ENCODE measurements at places on chromosomes 12 and 14.

DNA sequence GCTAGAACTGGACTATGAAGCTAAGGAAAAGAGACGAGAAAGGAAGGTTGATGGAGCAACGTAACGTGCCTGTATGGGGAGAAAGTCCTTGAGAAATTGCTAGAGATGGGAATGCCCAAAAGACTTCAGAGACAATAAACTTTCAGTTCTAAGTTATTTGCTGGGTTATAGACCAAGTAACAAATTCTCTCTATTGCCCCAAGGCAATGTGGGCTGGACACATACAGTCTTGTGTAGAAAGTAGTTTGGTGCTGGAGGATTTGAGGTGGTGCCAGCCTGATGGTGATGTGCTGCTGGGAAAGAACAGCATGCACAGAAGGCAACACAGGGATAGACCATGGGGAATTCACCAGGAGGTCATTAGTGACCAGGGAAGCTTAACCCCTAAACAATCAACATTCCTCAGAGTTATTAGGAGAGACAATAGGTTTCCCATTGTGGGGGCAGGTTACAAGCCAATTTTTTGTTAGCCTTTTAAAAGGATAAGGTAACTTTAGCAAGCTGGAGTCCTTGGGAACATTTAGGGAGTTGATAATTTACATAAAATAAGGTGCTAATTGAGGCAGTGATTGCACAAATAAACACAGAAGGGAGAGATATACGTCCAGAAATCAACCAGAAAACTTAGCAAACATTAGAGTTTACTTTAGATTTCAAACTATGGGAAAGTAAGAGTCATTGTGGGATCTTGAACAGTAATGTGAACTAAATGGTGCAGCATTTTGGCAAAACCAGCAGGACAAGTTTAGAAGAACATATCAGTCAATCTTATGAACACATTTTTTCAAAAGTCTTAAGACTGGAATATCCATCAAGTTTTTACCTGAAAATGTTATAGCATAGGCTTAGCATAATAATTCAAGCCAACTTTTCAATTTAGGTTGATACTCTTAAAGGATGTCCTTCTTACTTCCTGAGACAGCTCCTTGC, 61.4 kb downstream of the LMNTD1 start:
- no peak for DNase-seq

GRCh38 chr14:84432676-84433075, 1097.3 kb upstream of the FLRT2 start:
- DNase-seq = no peak

- DNase-seq = no peak
These were observed 36.2 kb downstream of the CHGA start for GRCh38 chr14:92959189-92959531.

- DNase-seq = peak; percentile 88
These were observed 576.2 kb upstream of the TBX3 start for GRCh38 chr12:115259968-115260747.

- DNase-seq = no peak
These were observed 86.0 kb upstream of the ZFP36L1 start for GRCh38 chr14:68878908-68879307.

GRCh38 chr12:51403159-51403558, 12.0 kb upstream of the GALNT6 start:
- DNase-seq = no peak

GRCh38 chr12:43332977-43333640, 218.9 kb downstream of the ADAMTS20 start:
- no peak for DNase-seq

GRCh38 chr12:123063535-123063934, 83.1 kb downstream of the ARL6IP4 start:
- DNase-seq = peak; percentile 12

DNA sequence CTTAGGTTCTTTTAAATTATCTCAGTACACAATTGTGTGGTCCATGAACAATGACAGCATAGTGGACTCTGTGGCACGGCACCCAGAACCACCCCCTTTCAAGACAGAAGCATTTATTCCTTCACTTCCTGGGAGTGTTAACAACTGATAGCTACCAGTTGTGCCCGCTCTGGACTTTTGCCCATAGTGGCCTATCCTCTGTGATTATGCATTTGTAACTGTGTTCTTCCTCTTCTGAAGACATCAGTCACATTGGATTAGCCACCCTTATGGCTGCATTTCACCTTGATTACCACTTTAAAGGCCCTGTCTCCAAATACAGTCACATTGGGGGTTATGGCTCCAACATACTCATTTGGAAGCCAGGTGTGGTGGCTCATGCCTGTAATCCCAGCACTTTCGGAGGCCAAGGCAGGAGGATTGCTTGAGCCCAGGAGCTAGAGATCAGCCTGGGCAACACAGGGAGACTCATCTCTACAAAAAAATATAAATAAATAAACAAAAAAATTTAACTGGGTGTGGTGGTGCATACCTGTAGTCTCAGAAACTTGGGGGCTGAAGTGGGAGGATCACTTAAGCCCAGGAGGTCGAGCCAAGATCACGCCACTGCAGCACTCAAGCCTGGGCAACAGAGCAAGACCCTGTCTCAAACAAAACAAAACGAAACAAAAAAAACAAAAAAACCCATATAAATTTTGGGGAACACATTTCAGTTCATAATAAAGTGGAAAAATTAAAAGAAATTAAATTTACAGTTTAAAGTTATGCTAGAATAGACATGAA, 27.6 kb upstream of the PHC1 start:
- no peak for DNase-seq

GRCh38 chr14:99817331-99817730, 24.1 kb downstream of the EML1 start:
- DNase-seq = no peak

GRCh38 chr12:79000501-79000900, 135.9 kb downstream of the SYT1 start:
- no peak for DNase-seq

- DNase-seq = no peak
These were observed 124.8 kb upstream of the MAP1LC3B2 start for GRCh38 chr12:116434155-116435011.

DNA sequence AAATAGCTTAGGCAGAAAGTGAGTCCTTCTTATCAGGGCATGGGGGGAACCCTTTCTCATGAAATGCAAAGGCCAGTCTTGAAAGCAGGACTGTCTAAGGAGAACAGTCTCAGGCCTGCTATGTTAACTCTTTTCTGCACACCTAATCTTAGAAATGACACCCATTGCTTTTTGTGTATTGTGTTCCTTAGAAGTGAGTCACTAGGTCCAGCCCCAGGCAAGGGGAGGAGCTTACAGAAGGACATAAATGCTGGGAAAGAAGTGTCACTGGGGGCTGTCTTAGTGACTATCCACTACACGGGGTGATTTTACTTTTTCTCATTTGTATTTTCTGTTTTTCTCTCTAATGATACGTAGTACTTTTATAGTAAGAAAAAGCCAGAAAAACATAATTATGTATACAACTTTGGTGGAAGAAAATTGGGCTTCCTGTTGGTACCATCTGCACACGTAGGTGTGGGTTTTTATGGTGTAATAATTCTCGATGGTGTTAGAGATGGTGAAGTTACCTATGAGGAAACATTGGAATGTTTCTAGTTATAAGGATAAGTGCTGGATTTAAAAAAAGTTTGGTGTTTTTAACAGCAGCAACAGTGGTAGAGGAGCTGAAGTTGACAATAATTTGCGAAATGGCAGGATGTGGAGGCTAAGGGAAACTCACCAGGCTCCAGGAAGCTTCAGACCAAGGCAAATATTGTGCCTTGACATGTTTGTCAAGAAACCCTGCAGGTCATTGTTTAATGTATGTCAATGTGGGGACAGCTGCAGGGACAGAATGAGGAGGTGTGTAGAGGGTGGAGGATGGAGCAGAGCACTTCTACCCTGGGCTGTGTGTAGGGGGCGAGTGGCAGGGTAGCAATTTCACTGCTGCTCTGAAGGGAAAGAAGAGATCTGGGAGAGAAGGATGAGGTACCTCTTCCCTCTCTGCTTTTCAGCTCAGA, 214.9 kb downstream of the KTN1 start:
- no peak for DNase-seq

DNA sequence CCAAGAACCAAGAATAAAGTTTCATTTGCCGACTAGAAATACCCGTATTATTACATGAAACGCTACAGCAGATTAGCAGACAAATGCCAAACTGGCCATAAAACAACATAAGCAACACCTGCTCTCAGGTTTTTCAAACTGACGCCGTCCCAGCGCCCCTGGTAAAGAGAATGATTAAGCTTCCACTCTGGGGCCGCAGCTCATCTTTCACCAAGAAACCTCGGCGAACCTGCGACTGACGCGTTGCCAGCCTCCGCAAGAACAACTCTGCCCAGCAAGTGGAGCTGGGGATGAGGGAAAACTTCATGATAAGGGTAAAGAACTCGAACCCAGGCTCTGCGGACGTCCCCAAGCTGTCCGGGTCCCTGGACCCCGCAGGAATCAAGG, 530 bp downstream of the ARL1 start:
- no peak for DNase-seq

GRCh38 chr12:26102953-26103352, 21.9 kb downstream of the BHLHE41 start:
- no peak for DNase-seq

DNA sequence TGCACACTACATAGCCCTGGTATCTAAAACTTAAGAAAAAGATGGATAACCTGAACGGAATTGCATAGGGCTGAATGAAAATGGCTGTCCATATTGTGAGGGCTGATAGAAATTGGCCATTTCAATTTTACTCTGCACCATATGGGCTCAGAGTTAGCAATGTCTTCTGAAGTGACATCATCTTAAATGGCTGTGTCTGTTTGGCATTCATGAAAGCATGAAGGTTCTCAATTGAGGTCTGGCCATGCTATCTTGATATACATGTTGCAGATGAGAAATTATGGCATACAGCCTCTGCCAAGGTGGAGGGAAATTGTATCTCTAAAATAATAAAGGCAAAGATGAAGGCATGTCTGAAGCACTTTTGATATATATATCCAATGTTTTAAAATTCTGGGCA, 226.0 kb upstream of the PDE3A start:
- DNase-seq = no peak

GRCh38 chr14:61332658-61333029, 11.3 kb downstream of the PRKCH start:
- no peak for DNase-seq

- DNase-seq = no peak
These were observed 69.3 kb downstream of the PPFIBP1 start for GRCh38 chr12:27593266-27593665.

DNA sequence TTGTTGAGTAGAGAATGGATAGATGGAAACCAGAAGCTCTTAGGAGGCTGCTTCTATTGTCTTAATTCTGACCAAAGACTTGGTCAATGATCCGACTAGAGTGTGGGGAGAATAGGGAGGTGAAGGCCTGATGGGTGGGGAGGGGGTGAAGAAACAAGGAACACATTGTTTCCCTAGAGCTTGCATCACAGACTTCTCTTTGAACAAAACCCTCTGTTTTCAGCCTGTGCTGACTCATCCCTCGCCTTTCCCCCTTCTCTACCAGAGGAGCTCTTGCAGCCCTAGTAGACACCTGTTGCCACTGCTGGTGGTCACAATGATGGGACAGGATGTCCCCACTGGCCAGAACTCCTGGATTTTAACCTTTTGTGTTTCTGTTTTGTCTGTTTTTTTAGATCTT, 46.8 kb upstream of the CISTR start:
- DNase-seq = no peak

DNA sequence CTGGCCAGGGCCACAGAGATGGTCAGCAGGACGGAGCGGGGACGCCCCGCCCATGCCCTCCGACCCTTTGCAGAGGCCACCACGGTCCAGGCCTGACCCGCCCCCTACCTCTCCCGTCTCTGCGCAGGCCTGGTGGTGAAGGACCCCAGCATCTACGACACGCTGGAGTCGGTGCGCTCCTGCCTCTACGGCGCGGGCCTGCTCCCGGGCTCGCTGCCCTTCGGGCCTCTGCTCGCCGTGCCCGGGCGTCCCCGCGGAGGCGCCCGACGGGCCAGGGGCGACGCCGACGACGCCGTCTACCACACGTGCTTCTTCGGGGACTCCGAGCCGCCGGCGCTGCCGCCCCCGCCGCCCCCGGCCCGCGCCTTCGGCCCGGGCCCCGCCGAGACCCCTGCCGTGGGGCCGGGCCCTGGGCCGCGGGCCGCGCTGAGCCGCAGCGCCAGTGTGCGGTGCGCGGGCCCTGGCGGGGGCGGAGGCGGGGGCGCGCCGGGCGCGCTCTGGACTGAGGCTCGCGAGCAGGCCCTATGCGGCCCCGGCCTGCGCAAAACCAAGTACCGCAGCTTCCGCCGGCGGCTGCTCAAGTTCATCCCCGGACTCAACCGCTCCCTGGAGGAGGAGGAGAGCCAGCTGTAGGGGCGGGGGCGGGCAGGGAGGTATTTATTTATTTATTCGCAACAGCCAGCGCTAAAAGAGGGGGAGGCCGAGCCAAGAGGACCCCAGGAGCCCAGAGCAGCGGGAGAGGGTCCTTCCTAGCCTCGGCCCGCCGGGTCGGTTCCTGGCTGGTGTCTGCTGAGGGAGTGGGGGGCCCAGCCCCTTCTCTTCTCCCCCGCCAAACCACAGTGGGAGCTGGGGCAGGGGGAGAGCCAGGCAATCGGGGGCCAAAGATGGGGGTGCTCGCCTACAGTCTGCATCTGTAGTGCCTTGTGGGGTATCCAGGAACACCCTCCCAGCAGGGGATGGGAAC, 8.1 kb downstream of the TAMALIN start:
- DNase-seq = no peak

DNA sequence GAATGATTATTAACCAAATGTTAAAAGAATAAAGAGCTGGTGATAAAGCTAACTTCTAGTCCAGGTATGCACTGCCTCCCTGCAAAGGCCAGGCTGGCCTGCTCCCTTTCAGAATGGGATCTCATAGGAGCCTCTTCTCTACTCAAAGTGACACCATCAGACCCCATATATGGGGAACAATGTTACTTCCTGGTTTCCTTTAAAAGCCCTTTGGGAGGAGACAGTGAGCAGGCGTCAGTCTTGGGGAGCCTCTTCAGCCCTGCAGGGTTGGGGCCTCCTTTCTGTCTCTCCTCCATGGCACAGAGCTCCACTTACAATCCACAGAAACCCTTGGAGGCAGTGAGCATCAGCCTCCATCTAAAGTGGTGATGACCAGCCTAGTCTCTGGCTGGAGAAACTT, 17.3 kb upstream of the GPRC5A start:
- no peak for DNase-seq

- DNase-seq = no peak
These were observed 43.0 kb downstream of the PDE3A start for GRCh38 chr12:20411345-20411744.

- DNase-seq = no peak
These were observed 322.3 kb downstream of the DUSP6 start for GRCh38 chr12:89029961-89030360.

- no peak for DNase-seq
These were observed 5.2 kb downstream of the GPX2 start for GRCh38 chr14:64937171-64937820.

DNA sequence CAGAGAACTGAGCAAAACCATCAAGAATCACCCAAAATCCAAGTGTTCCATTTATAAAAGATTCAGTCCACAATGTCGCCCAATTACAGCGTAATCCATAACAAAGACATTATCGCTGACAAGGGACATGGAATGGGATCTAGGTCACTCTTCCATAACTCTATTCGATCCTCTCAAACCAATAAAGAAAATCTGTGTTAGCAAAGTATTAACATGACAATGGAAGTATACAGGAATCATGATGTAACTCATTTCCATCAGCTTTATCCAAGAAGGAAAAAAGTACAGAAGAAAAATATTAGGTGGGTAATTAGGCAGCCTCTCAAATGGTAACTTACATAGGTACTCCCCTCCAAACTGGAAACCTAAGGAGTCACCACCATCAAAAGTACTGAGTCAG, 4.9 kb downstream of the ZFYVE1 start:
- no peak for DNase-seq

Data from NCI-H1436 (cell line).